DMS79 treated with DMSO at 0.1 percent for 48 hours (cell line): ENCODE measurements at places on chromosomes 11 and 22.

DNA sequence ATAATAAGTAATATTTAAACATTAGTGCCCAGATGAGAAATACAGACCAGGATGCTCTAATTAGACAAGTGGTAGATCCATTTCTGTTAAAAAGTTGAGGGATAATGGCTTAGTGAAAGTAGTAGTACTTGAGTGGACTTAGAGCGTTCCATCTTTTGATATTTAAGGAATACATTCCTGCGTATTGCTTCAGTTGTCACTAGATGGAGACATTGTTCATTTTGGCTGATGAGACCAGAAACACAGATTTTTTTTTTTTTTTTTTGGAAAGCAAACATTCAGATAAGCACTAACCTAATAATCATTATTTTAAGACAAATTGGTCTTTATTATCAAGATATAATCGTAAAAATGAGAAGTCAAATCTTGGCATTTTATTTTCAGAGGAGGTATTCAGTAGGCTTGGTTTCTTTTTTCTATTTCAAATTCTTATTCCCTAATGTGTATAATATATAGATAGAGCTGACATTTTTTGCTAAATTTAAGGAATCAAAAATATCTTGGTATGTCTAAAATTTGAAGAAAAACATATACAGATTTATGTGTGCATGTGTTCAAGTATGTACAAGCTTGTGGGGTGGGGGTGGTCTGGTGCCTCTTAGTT, 92.9 kb downstream of the DYNC2H1 start:
- DNase-seq, result no peak

GRCh38 chr11:59174664-59175033, 2.7 kb downstream of the DTX4 start:
- DNase-seq, result no peak

DNA sequence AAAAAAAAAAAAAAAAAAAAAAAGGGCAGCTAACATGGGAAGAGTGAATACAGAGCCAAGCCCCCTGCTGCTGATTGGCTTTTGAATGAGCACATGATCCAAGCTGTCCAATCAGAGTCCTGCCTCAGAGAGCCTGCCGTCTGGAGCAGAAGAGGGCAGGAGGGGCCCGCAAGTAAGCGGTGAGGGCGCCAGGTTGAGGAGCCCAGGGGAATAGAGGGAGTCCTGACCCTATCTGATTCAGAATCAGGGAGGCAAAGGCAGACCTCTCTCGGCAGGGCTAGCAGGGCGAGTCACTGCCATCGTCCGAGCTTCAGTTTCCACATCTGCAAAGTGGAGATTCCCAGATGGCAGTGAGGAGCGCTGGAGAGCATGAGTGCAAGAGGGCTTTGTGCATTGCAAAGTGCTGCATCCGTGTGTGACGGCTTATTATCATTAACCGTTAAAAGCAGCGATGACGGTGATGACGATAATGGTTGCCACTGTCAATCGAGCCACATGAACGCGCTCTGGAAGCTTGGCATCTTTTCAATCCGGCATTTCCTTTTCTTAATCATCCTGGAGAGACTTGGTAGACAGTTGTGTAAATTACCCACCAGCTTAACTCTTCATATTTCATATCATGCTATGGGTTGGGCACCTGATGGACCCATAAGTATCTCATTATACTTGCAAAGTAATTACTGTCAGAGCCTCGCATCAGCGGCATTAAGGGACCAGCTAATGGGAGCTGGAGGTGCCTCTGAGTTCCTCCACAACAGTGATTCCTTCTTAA, 68.6 kb upstream of the ATXN10 start:
- peak; percentile 71 for DNase-seq

DNA sequence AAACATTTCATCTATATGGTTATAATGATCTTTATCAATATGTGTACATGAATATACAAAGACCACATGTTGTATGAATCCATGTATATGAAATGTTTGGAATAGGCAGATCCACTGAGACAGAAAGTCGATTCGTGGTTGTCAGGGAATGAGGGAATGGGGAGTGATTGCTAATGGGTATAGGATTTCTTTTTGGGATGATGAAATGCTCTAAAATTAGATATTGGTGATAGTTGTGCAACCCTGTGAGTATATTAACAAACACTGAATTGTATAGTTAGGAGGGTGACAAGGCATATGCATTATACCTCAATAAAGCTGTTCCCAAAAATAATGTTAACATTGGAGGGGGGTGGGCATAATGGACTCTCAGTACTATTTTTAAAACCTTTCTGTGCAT, 5.0 kb upstream of the PTPMT1 start:
- DNase-seq, result no peak

- DNase-seq, result peak; percentile 6
Observed at GRCh38 chr22:26646158-26646557, 11.2 kb upstream of the MIAT start.

DNA sequence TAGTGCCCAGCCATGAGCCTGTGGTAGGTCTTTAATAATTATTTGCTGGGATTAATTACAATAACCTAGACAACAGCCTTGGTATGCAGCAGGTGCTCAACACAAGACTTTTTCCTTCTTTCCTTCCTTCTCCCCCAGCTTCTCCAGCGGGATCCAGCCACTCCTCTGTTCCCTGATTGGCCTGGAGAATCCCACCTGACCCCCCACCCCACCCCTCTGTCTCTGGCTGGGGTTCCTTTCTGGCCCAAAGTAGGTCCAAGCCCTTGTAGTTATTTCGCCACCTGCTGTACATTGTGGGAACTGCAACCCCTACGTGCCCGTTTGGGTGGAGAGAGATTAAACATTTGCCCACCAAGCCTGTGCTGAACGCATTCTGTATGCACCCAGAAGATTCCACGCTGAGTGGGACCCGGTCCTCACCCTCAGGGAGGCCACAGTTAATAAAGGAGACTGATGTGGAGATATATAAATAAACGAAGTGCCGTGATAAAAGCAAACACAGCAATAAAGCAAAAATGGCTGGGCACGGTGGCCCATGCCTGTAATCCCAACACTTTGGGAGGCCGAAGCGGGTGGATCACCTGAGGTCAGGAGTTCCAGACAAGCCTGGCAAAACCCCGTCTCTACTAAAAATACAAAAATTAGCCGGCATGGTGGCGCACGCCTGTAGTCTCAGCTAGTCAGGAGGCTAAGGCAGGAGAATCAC, 32.1 kb upstream of the DGKZ start:
- no peak for DNase-seq

- peak; percentile 84 for DNase-seq
Observed at GRCh38 chr11:119993722-119994121, 144.2 kb downstream of the TRIM29 start.

- DNase-seq, result no peak
Observed at GRCh38 chr11:128471138-128471661, 116.2 kb downstream of the ETS1 start.

GRCh38 chr11:123509737-123510578, 79.9 kb downstream of the GRAMD1B start:
- no peak for DNase-seq

- DNase-seq, result peak; percentile 35
Observed at GRCh38 chr11:119338318-119338890, 2.3 kb downstream of the C1QTNF5 start.

DNA sequence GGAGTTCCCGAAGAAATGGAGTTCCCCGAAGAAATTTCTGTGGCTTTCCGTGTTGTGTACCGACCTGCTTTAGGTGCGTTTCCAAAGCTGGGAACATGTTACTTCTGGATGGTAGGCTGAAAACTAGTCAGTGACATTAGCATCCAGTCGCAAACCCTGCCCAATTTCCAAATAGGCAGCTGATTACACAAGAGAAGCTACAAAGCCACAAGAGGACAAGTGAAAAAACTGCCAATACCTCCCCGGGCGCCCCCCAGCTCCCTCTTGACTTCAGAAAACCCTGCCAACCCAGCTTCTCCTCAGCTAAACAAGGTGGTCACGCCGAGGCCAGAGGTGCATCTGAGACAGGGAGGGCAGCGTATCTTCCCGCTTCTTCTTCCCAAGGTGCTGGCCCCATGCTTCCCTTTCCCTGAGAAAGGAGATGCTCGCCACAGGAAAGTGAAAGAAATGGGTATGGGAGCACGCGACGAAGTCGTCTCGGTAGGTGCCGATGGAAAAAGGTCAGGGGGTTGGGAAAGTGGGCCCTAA, 551 bp downstream of the AGBL2 start:
- peak; percentile 21 for DNase-seq

DNA sequence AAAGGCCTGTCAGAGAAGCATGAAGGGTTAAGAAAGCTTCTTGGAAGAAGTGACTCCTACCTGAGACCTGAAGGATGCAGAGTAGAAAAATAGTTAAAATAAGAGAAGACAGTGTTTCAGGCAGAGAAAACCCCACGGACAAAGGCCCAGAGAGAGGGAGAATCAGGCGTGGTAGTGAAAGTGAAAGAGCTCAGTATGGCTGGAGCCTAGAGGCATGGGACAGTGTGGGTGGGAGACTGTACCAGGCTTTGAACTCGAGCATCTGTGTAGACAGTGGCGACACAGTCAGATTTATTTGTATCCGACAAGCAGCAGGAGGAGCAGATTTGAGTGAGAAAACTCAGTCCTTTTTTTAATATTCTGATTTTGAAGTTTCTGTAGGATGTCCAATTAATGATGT, 360.0 kb downstream of the OPCML start:
- DNase-seq, result no peak

GRCh38 chr11:127075758-127076157, 75.2 kb upstream of the KIRREL3 start:
- no peak for DNase-seq

GRCh38 chr22:19868773-19869471, 14.2 kb upstream of the GNB1L start:
- DNase-seq, result no peak

GRCh38 chr11:2583605-2583958, 116.2 kb downstream of the KCNQ1OT1 start:
- DNase-seq, result no peak

- no peak for DNase-seq
Observed at GRCh38 chr11:128415539-128415938, 171.8 kb downstream of the ETS1 start.

DNA sequence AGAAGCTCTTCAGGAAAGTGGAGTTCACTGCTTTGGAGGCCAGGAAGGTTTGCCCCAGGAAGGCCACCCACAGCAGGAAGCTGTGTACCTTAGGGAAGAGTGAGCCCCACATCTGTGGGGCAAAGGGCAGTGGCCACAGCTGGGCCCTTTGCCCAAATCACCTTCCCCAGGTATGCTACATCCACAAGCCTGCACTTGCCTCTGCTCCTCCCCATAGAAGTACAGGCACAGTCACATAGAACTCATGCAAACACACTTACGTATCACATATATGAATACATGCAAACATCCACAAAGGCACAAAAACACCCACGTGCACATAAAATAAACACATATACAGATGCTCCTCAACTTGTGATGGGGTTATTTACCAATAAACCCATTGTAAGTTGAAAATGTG, 2.1 kb downstream of the TRIM29 start:
- DNase-seq, result no peak

- DNase-seq, result no peak
Observed at GRCh38 chr22:11307998-11308397, 4220.0 kb upstream of the OR11H1 start.

DNA sequence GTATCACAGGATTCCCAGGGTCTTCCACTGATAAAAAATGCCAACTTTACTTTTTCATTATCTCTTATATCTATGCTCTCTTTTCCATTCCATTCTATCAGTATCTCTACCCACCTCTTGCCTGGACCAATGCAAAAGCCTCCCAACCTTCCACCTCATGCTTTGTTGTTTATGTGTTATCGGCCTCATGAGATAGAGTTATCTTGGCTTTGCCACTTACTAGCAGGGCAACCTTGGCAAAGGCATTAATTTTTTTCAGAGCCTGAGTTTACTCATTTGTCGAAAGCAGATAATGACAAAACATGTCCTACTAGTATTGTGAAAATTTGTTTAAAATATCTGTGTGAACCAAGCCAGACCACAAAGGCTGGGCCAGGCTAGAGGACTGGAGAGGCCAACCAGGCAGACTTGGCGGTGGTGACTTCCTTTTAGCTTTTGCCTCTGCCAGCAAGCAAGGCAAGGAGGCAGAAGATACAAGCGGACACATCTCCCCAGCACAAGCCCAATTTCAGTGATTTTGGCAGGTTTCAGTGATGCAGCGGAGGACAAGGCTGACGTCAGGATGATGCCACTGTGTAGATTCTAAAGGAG, 106.9 kb downstream of the ADAMTS15 start:
- DNase-seq, result no peak

DNA sequence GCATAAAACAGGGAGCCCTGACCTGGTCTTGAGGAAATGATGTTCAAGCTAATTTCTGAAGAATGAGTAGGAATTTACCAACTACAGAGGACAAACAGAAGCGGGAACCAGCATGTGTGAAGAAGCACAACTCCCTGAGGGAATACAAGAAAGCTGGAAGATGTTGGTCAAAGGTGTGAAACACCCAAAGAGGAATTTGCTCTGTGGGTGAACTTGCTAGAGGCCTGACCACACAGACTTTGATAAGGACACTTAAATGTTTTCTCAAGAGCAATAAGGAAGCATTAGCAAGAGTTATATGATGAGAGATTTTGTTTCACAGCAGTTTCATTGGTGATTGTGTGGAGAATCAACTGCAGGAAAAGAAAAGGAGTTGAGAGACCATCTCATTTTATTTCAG, 17.6 kb downstream of the SLC5A12 start:
- DNase-seq, result no peak

DNA sequence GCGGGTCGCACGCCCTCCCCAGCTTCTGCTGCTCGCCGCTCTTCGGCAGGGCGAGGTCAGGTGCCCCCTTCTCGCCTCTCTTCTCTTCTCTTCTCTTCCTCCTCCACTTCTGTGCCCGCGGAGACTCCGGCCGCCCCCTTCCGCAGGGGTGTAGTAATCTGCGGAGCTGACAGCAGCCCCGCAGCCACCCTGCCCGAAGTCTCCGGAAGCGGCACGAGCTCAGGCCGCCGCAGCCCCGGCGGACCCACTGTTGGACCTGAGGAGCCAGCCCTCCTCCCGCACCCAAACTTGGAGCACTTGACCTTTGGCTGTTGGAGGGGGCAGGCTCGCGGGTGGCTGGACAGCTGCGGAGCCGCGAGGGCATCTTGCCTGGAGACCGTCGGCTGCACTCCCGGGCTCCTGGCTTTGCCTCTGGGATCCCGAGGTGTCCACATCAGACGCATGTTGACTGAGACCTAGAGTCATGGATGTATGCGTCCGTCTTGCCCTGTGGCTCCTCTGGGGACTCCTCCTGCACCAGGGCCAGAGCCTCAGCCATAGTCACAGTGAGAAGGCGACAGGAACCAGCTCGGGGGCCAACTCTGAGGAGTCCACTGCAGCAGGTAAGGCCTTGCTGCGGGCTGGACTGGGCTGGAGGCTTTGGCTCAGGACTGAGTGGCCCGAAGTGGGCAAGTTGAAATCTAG, 486 bp downstream of the STIM1 start:
- DNase-seq, result no peak

DNA sequence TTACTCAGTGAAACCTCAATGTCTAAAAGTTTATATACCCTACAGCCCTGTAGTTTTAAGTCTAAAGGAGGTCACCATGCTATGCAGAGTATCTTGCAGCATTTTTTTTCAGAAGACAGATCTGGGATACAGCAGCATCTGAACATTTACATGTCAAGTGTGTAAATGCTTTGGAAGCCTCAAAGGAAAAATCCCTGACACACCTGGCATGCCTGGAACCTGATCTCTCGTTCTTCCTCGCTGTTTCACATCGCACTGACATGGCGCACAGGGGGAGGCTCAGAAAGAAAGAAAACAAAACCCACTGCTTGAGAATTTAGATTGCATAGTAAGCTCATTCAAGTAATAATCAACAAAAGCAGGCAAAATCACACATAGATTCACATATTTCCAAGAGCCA, 31.0 kb downstream of the PAX6 start:
- DNase-seq, result peak; percentile 32
